ENCODE measurements at places on chromosomes 7 and 10.

DNA sequence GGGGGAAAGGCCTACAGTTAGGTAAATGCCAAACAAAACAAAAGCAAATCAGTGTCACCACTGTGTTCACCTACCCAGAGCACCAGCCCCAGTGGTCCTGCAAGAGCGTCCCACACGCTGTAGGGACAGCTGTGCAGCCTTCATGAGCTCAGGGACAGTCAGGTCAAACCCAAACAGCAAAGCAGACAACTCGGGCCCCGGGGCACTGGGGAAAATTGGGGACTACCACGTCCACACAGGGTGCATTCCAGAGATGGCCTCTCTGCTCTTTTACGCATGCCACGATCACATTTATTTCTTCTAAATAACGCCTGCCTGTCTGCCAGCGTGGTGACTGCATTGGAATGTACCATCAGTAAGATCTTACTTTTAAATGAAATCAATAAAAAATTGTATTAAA lies 21.7 kb downstream of the EBF3 start:
- no peak for DNase-seq

DNA sequence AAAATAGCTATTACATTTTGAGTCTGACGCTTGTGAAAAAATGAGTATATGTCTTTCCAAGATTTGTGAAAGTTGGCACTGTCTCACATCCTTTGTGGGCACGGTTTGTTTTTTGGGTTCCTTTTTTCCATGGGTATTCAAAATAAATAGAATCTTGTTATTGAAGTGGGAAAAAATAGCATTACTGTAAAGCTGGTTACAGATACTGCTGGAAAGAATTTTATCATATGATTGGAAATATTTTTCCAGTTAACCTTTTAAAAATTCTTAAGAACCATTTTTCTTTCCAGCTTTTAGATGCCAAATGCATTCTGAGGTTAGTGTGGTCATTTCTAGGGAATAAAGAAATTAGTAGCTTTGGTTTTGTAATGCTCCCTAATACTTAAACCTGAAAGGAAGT lies 11.4 kb downstream of the NET1 start:
- no peak for DNase-seq

- no peak for DNase-seq
Measured at GRCh38 chr10:113454341-113455061, 98.4 kb upstream of the HABP2 start.

GRCh38 chr7:17769918-17770317 lies 170.4 kb downstream of the SNX13 start:
- no peak for DNase-seq

Data from esophagus squamous epithelium (tissue), 5 donors.